AML-193 (cell line): ENCODE measurements at places on chromosomes 4 and X.

DNA sequence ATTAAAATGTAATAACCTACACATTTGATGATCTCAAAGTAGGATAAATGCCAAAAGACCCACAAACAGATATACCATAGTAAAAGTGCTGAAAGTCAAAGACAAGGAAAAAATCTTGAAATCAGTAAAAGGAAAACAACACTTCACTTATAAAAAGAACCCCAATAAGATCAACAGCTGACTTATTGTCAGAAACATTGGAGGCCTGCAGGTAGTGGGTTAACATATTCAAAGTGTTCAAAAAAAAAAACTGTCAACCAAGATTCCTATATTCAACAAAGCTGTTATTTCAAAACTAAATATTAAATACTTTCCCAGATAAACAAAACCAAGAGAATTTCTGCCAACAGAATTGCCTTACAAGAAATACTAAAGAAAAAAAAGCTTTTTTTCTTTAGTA, 347.1 kb downstream of the GUCY2F start:
- DNase-seq: no peak

DNA sequence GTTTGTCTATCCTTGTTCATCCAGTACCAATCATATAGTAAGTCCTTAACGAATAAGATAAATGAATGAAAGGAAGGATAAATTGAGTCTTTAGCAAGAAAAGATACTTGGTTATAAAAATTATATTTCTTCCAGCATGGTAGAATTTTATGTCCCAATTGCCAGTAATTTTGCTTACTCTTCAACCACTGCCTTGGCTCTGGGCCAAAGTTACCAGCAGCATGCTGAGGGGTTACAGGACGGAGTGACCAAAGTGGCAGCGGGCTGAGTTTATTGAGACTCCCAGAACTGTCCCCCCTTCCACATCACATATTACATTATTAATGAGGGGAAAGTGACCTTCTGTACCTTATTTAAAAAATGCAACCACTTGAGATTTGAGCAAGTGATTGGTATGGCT, 121.7 kb downstream of the RASGEF1B start:
- no peak for DNase-seq

DNA sequence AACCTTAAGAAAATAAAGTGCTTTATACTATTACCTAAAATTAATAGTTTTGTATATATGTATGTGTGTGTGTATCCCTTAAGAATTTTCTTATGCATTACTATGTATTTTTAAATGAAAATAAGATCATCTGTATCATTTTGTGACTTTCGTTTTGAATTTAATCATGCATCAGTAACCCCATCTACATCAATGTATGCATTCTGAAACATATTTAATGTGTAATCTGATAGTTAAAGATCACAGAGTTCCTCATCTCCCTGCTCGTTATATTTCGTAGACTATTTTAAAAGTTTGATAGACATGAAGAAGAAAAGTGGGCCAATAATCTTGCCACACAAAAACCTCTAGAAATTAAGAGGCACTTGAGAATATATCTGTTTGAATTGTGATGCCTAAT, 7.4 kb downstream of the BMPR1B start:
- DNase-seq: no peak

- DNase-seq: no peak
Measured at GRCh38 chr4:26326791-26327190, 6.0 kb downstream of the RBPJ start.

DNA sequence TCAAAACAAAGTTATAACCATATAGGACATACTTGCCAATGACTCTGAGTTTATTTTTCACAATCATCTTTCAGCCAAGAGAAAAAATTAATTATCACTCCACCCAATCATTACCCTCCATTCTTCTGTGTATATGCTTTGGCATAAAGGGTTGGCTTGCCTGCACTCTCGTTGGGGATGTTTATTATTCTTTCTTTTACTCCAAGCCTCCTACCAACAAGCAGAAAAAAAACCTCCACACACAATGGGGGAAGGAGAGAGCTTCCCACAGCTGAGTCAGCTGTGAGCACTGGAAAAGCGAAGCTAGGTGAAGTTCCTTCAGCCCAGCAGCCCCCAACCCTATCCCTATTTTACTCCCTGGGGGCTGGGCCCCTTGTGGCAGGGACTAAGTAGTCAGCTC, 1.5 kb downstream of the OPHN1 start:
- DNase-seq: no peak

DNA sequence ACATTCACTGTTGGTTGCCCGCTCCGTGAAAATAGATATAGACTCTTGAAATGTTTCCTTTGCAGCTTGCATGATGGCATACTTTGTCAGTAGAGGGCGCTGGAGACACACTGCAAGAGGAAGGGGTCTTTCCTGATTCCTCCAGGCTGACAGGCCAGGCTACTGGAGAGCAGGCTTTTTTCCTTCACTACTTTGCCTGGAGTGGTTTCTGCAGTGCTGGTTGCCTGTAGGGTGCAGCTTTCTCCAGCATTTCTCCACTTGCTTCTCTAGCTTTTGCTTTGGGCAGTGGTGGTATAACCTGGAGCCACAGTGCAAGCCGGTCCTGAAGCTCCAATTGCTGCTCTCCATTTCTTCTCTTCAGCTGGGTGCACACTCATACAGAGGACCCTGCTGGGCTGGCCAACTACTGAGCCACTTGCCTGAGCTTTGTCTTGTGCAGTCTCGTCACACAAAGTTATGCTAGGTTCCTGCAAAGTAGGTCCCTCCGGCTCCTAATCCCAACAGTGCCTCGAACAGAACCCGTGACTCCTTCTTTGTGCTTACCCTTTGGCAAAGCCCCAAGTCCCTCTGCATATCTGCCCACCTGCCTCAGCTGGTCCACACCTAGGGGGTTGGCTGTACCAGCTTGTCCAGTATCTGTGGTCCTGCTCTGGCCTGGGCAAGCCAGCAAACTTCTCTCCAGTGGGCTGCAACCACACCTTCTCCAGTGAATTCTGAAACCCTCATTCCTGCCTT, 46.3 kb downstream of the RASSF6 start:
- DNase-seq: peak; percentile 59

- no peak for DNase-seq
Measured at GRCh38 chr4:99591757-99592156, 17.1 kb downstream of the MTTP start.

DNA sequence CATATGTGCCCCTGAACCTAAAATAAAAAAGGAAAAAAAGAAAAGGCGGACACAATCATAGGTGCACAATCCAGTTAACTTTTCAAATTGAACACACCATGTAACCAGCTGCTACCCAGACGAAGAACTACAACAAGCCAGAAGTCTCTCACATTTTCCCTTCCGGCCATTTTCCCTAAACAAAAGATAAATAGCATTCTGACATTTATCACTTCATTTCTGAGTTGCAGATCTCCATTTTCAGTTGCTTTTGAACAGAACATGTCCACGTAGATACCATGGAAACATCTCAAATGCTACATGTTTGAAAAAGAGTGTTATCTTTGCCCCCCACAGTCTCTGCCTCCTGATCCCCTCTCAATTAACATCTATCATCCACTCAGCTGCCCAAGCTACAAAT, 29.2 kb upstream of the CABS1 start:
- no peak for DNase-seq

DNA sequence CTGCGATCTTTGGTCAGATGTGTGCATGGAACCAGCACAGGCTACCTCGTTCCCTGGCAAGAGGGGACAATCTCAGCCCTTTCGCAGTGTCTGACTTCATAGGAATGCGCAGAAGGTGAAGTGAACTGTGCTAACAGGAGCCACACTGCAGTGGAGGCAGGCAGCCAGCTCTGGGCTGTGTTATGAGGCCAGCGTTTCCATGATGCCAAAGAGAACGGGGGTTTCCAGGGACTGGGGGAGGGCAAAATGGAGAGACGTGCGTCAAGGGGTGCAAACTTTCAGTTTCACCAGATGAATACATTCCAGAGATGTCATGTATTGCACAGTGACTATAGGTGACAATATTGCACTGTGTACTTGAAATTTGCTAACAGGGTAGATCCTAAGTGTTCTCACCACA, 30.4 kb downstream of the CLDN34 start:
- no peak for DNase-seq

DNA sequence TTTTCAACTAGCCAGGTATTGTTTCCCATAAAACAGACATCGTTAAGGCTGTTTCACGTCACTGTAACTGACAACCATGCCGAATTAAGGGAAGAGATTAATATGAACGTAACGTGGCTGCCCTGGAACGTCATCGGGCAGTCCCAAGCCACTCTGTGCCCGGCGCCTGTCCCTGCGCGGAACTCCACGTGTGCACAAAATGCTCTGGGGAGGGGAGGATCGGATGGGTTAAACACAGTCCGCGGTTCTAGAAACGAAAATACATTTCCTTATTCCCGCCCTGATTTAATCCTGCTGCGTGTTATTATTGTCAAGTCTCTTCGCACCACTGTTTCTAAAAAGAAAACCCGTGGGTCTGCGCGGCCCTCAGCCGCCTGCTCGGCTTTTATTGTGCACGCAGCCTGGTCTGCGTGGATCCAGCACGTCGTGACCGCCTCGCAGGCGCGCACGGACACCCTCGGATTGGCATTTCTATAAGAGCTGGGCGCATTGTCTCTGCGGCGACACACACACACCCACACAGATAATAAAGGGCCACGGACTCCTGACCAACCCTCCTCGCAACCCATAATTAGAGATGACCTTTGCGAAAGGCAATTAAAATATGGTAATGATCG, 69.6 kb upstream of the BCOR start:
- no peak for DNase-seq

DNA sequence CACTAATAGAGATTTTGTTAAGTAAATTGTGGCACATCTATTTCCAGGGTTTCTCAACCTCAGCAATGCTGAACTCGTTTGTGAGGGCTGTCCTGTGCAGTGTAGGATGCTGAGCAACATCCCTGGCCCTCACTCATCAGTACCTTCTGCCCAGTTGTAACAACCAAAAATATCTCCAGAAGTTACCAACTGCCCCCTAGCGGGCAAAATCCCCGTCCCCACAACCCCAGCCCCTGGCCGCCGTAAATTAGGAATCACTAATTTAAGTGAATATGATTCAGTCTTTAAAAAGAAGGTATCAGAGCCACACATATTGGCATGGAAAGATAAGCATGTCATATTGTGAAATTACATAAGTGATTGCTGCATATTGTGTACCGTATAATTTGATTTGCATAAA, 123.4 kb downstream of the ASB9 start:
- no peak for DNase-seq

GRCh38 chr4:24213961-24214360, 324.1 kb upstream of the PPARGC1A start:
- DNase-seq: no peak

- no peak for DNase-seq
Measured at GRCh38 chr4:141375855-141376254, 155.2 kb downstream of the ZNF330 start.

- DNase-seq: no peak
Measured at GRCh38 chr4:39514888-39515401, 12.3 kb downstream of the UGDH start.

DNA sequence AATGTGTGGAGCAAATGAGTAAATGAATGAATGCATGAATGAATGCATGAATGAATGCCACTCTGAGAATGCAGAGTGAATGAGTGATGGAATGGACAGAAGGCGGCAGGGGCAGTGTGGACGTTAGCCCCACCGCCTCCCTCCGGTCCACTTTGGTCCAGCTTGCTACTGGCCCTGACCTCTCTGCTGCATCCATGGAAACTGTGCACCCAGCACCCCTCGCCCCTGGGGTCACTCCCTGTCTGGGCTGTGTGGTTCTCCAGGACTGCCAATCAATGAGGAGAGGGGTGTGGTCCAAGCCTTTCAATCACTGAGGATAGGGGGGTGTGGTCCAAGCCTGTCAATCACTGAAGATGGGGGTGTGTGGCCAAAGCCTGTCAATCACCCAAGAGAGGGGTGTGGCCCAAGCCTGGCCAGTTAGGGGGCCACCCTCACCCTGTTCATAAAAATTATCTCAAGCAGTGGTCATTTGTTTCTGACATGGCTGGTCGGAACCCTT, 39.2 kb upstream of the ASMTL start:
- DNase-seq: no peak

- DNase-seq: no peak
Measured at GRCh38 chr4:3485011-3485791, 22.1 kb downstream of the DOK7 start.

- DNase-seq: no peak
Measured at GRCh38 chr4:72358483-72358882, 210.5 kb downstream of the ADAMTS3 start.

GRCh38 chr4:3218824-3219760, 29.9 kb upstream of the MSANTD1 start:
- no peak for DNase-seq

GRCh38 chrX:136168929-136169735, 21.8 kb downstream of the FHL1 start:
- no peak for DNase-seq

DNA sequence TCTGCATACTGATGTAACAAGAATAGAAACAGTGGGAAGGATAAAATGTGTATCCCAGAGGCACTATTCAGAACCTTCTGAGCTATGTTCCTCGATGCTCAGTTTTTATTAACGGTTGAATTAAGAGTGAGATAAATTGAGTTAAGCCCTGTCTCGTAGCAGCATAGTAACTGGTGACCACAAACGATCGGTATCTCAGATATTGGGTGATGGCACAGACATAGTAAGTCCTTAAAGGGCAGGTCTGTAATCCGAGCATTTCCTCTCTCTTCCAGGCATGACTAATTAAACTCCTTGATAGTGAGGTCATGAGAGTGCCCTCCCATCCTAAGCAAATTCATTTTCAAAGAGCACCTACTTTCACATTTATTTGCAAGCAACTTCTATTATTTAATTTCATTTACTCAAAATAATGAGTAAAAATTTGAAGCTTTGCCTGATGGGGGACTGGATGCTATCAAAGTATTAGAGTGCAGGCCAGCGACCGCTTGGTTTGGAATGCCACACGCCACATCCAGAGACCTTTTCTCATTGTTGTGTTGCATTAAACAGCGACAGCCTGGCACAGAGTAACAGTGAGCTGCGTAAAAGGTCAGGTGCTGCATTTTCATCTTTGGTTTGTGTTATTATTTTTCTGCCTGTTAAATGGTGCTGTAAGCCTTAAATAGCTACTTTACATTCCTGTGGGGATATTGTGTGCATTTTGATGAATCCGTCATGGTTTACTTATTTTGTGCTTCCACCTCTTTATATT, 101.9 kb downstream of the PCDH7 start:
- DNase-seq: no peak

GRCh38 chr4:4519297-4519894, 22.5 kb downstream of the STX18 start:
- no peak for DNase-seq

GRCh38 chrX:154013614-154014360, 5.9 kb downstream of the IRAK1 start:
- DNase-seq: no peak

GRCh38 chr4:123340381-123340701, 56.3 kb upstream of the SPRY1 start:
- no peak for DNase-seq

GRCh38 chr4:31995943-31996901, 1276.1 kb downstream of the PCDH7 start:
- no peak for DNase-seq

- no peak for DNase-seq
Measured at GRCh38 chr4:112594993-112595392, 41.7 kb downstream of the ZGRF1 start.

GRCh38 chrX:17930850-17931249, 69.8 kb upstream of the RAI2 start:
- no peak for DNase-seq

GRCh38 chr4:1044469-1045192, 33.2 kb downstream of the FGFRL1 start:
- no peak for DNase-seq
